ENCODE measurements at places on chromosomes 13 and 19. TPM values are rescaled to one million over a fixed set of nuclear protein-coding genes. Genes with fewer than 3 reads are reported as not detected.

GRCh38 chr13:27650312-27650711, 28.6 kb downstream of the POLR1D start:
- H3K27ac ChIP-seq: no peak overlapping the region
- no peak for DNase-seq
- H3K4me3 ChIP-seq: no peak overlapping the region
- H3K36me3 ChIP-seq: peaks cover 29% of the 10 kb centered on the region

DNA sequence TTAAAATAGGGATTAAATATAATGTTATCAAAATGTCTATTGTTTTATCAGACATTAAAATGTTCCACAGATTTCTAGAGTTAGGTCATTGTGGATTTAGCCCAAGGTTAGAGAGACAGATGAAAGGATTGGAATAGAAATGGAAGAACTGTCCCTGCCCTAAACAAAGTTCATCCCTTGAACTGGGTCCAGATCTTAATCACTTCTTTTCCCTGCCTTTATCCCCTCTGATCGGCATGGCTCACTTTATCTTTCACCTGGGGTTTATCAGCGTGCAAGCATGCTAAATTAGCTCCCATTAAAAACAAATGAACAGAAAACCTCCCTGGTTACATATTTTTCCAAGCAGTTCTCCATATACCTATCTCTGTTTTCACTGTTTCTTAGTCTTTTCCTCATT, 23.4 kb upstream of the ARGLU1 start:
- H3K4me1 ChIP-seq: no peaks in the 10 kb centered on the region
- DNase-seq: no peak
- peaks cover 32% of the 10 kb centered on the region for H3K27me3 ChIP-seq
- no peak overlapping the region for H3K4me3 ChIP-seq
- H3K27ac ChIP-seq: no peak overlapping the region
- H3K36me3 ChIP-seq: peaks cover 6% of the 10 kb centered on the region

GRCh38 chr19:31492050-31492449, 142.8 kb upstream of the TSHZ3 start:
- peaks cover 10% of the 10 kb centered on the region for H3K4me1 ChIP-seq
- no peaks in the 10 kb centered on the region for H3K27me3 ChIP-seq
- no peaks in the 10 kb centered on the region for H3K36me3 ChIP-seq
- H3K4me3 ChIP-seq: no peak overlapping the region
- no peak overlapping the region for H3K27ac ChIP-seq

The F2RL3 gene
- total RNA-seq: 2.0 TPM

The MYH14 gene
- not detected for total RNA-seq

DNA sequence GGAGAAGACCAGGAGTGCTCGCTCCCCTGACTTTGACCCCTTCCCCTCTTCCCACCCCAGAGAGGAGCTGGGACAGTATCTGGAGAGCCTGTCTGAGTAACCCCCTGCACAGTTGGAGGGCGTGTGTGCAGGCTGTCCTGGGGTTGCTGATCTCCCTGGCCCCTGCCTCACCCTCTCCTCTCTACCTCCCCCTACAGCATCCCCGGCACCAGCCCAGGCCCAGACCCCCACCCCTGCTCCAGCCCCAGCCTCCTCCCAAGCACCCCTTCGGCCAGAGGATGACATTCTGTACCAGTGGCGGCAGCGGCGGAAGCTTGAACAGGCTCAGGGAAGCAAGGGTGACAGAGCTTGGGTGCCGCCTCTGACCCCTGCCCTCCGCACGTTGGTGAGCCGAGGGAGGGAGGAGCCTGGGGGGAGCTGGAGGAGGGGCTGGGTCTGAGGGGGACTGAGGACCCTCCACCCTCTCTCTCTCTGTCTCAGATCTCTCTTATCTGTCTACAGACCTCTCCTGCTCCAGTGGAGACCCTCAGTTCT, 8.7 kb downstream of the PROSER3 start:
- no peak overlapping the region for H3K4me3 ChIP-seq
- no peaks in the 10 kb centered on the region for H3K36me3 ChIP-seq
- H3K27ac ChIP-seq: no peak overlapping the region
- peaks cover 4% of the 10 kb centered on the region for H3K4me1 ChIP-seq

GRCh38 chr19:9850235-9850959, 15.3 kb downstream of the PIN1 start:
- no peaks in the 10 kb centered on the region for H3K27me3 ChIP-seq
- no peaks in the 10 kb centered on the region for H3K36me3 ChIP-seq
- H3K4me1 ChIP-seq: peaks cover 16% of the 10 kb centered on the region
- DNase-seq: no peak
- no peak overlapping the region for H3K27ac ChIP-seq

The ZNF426 gene
- total RNA-seq: 12.7 TPM

The B3GNT3 gene
- not detected for total RNA-seq

- H3K4me3 ChIP-seq: no peak overlapping the region
- no peak overlapping the region for H3K27ac ChIP-seq
- H3K27me3 ChIP-seq: no peaks in the 10 kb centered on the region
- no peaks in the 10 kb centered on the region for H3K4me1 ChIP-seq
These were observed 686.3 kb downstream of the LIG4 start for GRCh38 chr13:107529035-107529434.

- peaks cover 8% of the 10 kb centered on the region for H3K4me1 ChIP-seq
- no peak for DNase-seq
- H3K27me3 ChIP-seq: peaks cover 7% of the 10 kb centered on the region
- no peak overlapping the region for H3K4me3 ChIP-seq
- no peaks in the 10 kb centered on the region for H3K36me3 ChIP-seq
These were observed 5.2 kb downstream of the DAND5 start for GRCh38 chr19:12974301-12975220.

The PLIN4 gene
- not detected for total RNA-seq

DNA sequence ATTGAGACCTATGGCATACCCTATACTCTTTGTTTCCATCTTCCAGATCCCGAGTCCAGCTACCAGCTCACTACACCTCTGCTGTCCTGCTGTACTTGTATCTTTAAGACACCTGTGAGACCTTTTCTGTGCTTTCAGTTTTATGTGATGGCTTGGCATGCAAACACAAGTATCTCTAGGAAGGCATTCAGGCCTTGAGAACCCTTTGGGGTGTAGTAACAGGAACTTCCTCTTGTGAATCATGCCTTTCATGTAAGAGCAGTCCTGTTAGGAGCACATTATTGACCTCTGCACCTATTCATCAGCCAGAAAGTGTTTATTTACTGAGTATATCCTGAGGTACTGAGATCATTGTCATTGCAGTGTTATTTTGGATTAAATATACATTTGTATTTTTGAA, 87.0 kb upstream of the HTR2A start:
- no peaks in the 10 kb centered on the region for H3K36me3 ChIP-seq
- no peak overlapping the region for H3K27ac ChIP-seq
- peaks cover 8% of the 10 kb centered on the region for H3K27me3 ChIP-seq
- no peak overlapping the region for H3K4me3 ChIP-seq
- DNase-seq: no peak
- no peaks in the 10 kb centered on the region for H3K4me1 ChIP-seq

All from natural killer cell treated with Interleukin-12 subunit alpha and Interleukin-12 subunit beta and Interleukin-15 and Interleukin-18, amount 100 ng/mL, for 72 hours (primary cell).